ENCODE measurements at places on chromosomes 6 and 20.

GRCh38 chr20:31425797-31426196 lies 14.6 kb upstream of the DEFB123 start:
- no peak for DNase-seq

DNA sequence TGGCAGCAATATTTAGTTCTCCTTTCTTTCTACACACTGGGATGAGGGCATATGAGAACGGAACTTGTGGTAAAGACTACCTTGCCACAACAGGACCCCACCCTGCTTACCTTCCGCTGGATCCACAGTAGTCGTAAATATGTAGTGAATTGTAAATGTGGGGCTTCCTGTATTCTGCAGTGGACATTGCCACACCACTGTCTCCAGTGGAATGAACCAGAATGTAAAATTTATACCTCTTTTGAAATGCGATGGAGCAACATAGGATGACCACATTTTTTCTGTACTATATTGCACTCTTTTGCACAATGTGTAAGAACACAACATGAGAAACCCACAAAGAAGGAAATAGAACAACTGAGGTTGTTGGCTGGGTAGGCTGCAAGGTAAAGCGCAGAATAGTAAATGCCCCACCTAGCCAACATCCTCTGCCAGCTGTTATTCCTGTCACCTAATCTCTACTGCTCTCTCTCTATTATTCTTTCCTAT lies 16.1 kb upstream of the RIPOR2 start:
- DNase-seq, result no peak

- no peak for DNase-seq
Observed at GRCh38 chr6:119978274-119978889, 628.8 kb upstream of the MAN1A1 start.

- no peak for DNase-seq
Observed at GRCh38 chr20:39800548-39800947, 838.4 kb downstream of the DHX35 start.

DNA sequence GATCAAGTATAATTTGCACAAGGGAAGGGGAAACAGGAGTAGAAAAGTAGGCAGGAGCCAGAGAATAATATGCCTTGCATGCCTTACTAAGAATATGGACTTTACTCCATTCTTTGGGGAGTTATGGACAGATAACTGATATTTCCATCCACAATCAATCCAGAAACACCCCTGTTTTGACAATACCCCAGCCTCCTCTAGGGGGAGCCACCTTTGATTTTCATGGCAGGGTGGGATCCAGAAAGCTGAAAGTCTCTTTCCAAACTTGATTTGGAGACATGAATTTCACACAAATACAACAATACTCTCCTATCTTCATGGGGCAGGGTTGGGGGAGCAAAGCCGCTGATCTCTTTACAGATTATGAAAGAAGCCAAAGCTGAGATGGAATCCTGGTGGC lies 404.1 kb downstream of the FOXA2 start:
- DNase-seq, result no peak

DNA sequence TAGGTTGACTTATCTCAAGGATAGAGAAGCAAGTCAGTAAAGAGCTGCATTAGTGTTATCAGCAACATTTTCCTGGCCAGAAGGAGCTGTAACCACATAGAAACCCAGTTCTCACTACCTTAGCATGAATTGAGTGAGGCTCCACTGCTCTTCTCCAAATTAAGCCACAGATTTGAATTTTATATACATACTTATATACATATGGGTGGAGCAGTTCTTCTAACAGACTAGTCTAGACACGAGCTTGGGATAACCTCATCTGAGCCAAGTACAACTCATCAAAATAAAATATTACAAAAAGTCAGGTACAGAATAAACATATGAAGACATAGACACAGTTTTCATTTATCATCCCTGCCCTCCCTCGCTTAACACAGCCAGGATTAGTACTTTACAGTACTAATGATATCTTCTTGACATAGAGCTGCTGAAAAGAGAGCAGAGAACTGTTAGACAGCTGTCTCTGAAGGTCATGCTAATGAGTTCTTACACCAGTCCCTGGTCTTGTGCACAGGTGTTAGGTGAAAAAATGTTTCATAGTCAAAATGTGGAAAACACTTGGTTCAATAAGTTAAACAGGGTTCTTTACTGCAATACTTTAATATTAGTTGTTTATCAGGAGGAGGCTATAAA lies 147.4 kb upstream of the HTR1E start:
- DNase-seq, result no peak

Data from stimulated activated CD4-positive, alpha-beta T cell treated with anti-CD3 and anti-CD28 coated beads, Interleukin-12 subunit alpha, Interleukin-12 subunit beta, amount 100 ng/mL, for 24 hours (primary cell).